H1 (cell line): ENCODE measurements at places on chromosomes 11 and 22.

- no peak for DNase-seq
Measured at GRCh38 chr11:131204765-131205380, 165.5 kb upstream of the NTM start.

GRCh38 chr11:102783016-102783415, 2.6 kb upstream of the MMP10 start:
- DNase-seq, result no peak

DNA sequence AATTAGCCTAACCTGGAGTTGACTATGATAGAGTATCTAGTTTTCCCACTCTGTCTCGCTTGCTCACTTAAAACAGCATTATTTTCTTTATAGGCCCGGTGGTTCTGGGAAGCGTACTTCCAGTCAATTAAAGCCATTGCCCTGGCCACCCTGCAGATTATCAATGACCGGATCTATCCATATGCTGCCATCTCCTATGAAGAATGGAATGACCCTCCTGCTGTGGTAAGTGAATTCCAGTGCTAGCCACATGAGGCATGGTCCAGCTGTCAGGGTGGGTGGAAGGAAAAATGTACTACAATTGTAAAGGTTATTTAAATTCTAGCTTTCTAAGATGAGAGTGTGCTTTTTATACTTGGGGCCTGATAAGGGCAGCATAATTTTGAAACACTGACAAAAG, 76.0 kb downstream of the EXT2 start:
- no peak for DNase-seq

GRCh38 chr11:91700854-91701253, 523.8 kb upstream of the FAT3 start:
- no peak for DNase-seq

DNA sequence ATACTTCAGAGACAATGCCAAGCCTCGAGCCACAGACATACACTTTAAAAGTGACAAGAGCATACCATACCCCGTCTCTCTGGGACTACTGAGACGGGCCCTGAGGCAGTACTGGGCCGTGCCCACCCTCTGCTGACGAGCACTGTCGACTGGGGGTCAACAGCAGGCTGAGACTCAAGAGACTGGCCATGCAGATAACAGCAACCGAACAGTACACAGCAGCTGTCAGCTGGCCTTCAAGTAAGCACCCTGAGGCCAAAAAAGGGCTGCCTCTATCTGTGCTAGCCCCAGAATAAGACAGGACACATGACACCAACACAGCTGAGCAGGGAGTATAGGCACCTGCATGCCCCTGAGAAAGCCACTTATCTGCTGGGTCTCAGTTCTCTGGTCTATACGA, 18.9 kb upstream of the TMEM121B start:
- DNase-seq, result no peak

DNA sequence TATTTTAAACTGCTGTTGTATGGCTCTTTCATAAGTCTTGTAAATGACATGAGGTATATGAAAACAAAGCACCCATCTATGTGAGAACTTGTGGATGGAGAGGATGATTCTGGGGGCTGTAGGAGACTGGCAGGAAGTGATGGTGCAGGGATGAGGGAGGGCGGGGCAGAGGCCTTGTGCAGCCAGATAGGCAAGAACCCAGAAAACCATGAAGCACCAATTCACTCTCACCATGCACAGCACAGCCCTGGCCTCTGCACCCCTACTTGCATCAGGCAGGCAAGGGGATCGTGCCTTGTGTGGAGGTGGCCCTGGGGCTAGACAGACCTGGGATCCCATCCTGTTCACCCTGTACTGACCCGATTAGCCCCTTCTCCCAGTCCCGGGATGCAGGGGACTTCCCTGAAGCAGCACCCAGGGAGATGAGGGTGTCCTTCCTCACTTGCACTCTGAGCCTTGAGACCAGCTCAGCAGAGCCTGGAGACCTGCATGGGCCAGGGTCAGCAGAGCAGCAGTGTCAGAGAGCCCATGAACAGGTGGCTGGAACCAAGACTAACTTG, 85.5 kb downstream of the MORC2 start:
- DNase-seq, result no peak

GRCh38 chr11:118175993-118176777, at the start of gene SCN2B:
SCN2B (minus strand) TSS chr11:118176639; CDS start chr11:118176431, 208 bp downstream.
- DNase-seq, result peak; percentile 64

- DNase-seq, result no peak
Measured at GRCh38 chr11:13193613-13194012, 84.0 kb upstream of the BMAL1 start.

DNA sequence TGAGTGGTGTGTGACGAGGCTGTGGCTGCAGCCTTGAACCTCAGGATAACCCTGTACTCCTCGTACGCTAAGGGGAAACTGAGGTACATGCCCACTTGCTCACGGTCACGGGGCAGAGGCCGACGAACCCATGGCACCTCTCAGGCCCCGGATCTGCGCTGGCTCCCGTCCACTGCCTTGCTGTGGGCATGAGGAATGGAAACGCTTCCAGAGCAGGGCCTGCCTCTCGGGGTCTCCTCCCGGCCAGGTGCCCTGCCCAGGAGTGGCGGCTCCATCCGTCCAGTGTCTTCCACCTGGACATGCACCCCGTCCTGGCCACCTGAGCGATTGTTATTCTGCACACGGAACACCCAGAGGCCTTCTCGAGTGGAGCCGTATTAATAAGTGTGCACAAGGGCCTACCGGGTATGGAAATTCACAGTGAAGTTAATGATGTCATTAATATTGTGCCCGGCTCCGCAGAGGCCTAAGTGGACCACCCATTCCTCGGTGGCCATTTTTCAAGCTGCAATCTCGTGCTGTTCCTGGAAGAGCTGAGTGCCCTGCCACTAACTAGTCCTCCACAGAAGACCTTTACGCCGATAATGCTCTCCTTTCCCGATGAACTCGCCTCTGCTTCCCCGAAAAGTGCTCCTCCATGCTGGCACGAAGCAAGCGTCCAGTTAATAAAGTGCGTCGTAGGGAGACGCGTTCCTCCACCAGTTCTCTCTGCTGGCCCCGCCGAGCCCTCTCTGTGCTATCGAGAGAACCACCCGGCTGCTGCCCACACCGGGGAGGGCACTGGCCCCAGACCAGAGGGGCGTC, 927.9 kb downstream of the BRD1 start:
- DNase-seq, result no peak

DNA sequence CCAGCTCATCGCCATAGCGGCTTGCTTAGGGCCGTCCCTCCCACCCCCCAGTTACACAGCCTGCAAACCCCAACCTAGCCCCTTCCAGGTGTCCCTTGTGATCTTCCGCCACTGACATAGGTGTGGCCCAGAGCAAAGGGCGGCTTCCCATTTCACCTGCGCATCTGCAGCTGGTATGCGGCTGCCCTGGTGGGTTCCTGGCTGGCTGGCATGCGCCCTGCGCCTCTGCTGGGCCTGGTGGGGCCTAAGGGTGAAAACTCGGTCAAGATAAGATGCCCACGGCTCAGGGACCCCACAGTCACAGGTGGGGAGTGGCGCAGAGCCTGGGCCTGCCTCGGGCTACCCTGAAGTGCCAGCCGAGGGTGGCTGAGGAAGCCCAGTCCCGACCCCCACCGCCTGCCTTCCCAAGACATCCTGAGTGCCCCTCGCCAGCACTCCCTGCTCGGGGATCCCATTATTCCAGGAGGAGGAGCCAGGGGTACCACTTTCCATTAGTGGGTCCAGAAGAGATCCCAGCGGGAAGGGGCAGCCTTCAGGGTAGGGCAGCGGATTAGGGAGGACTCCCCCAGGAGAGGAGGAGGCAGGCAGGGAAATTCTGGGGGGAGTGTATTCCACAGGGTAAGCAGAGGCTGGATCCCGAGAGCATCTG, 36.9 kb upstream of the KCNQ1OT1 start:
- no peak for DNase-seq

- no peak for DNase-seq
Measured at GRCh38 chr22:24209016-24209415, 27.7 kb downstream of the SUSD2 start.

GRCh38 chr11:75642402-75643113, 26.3 kb downstream of the MAP6 start:
- DNase-seq, result no peak

- DNase-seq, result no peak
Measured at GRCh38 chr22:29581799-29582198, 886 bp upstream of the NIPSNAP1 start.

GRCh38 chr22:23909296-23909898, 15.2 kb downstream of the MIF start:
- DNase-seq, result no peak

DNA sequence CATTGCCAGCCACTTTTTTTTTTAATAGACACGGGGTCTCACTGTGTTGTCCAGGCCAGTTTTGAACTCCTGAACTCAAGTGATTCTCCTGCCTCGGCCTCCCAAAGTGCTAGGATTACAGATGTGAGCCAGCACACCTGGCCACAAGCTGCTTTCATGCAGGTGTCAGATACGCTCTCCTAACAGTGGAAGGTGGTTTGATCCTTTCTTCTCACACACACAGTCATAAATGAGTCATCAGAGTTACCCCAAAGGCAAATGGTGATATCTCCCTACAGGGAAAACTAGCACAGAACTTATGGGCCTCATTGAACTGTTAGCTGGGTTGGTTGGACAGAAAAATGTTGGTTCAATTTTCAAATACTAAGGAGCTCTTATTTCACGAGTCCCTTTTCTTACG, 38.2 kb upstream of the UBASH3B start:
- no peak for DNase-seq
